ENCODE measurements at places on chromosomes 13 and 19. TPM values are rescaled to one million over a fixed set of nuclear protein-coding genes. Genes with fewer than 3 reads are reported as not detected.

DNA sequence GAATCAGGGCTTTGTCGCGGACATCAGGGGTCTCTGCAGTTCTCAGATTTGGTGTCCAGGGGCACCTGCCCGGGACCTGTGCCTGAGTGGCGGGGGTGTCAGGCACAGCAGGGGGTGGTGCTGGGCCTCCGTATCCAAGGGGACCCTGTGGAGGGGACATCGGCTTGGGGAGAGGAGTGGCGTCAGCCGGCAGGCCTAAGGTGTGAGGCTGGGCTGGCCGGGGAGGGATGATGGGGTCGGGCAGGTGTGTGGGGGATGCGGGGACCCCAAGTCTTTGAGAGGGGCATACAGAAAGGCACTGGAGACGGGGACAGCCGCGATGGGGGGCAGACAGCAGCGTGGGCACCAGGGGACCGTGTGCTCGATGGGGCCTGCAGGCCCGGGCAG, 2.5 kb downstream of the EFNA2 start:
- no peak for DNase-seq

Gene LILRB3
- total RNA-seq: not detected

DNA sequence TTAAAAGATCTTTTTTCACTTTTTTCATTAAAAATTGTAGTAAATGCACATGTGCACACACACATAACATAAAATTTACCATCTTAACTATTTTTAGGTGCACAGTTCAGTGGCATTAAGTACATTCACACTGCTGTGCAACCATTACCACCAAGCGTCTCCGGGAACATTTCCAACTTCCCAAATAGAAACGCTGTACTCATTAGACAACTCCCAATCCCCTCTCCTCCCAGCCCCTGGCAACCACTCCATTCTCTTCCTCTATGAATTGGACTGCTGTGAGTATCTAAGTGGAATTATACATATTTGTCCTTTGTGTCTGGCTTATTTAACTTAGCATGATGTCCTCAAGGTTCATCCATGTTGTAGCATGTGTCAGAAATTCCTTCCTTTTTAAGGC, 11.6 kb downstream of the GJB2 start:
- no peak for DNase-seq

DNA sequence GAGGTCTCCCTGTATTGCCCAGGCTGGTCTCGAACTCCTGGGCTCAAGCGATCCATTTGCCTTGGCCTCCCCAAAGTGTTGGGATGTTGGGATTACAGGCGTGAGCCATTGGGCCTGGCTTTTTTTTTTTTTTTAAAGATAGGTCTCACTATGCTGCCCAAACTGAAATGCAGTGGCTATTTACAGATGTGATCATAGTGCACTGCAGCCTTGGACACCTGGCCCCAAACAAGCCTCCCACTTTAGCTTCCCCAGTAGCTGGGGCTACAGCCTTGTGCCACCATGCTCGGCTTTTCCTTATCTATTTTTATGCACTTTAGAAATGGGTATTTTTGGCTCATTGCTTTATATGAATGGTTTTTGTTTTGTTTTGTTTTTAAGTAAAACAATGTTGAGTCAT, 37.4 kb downstream of the LSM14A start:
- DNase-seq: no peak

DNA sequence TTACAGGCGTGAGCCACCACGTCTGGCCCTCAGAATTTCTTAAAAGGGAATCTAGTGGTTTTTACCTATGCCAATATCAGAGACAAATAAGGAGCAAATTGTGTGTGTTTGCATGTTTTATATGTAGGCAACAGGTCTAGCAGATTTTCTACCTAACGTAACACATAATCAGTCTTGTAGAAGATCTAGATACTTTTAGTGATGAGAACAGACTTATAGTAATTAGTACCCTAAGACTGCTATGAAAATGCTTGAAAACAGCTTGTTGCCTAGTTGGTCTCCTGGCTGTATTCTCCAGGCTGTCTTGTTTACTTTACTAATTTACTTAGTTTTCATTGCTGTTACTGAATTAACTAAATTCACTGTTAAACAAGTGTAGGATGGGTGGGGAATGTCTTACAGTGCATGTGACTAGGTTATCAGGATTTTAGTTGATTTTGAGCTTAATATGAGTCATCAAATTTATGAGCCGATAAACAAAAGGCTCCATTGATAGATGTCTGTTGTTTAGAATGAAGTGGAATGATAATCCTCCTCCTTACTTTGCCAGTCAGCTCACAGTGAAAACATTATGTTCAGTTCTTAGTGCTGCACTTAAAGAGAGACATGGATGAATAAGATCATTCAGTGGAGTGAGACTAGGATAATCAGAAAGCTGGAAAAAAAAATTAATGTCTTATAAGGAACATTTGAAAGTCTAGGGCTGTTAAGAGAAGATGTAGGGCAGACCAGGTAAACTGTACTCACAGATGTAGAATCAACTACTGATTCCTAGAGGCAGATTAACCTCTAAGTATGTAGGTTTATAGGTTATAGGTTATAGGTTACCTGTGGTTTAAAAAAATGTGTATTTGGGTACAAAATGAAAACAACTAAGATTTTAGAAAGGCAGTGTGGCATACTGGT, 22.4 kb downstream of the GTF2F2 start:
- DNase-seq: no peak

- DNase-seq: no peak
Measured at GRCh38 chr19:46116121-46116520, 8.4 kb downstream of the IGFL3 start.

Gene NLRP5
- total RNA-seq: not detected

DNA sequence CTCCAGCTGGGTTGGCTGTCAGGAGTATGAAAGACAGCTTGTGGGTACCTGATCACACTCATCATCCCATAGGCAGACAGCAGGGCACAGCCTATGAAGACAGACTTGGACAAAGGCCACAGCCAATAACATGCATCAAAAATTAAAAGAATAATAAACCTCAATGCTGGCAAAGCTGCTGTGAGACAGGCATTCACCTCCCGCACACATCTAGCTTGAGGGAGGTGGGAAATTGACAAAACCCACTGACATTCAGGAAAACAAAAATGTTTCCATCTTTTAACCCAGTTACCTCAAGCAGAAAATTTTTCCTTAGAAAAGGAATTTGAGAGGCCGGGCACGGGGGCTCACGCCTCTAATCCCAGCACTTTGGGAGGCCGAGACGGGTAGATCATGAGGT, 14.4 kb downstream of the IL12RB1 start:
- DNase-seq: no peak

Gene ZNF610
- total RNA-seq: 1.7 TPM

GRCh38 chr13:112113851-112114250, 46.9 kb downstream of the SOX1 start:
- DNase-seq: no peak

GRCh38 chr19:8144273-8144995, 5.0 kb downstream of the FBN3 start:
- DNase-seq: no peak

DNA sequence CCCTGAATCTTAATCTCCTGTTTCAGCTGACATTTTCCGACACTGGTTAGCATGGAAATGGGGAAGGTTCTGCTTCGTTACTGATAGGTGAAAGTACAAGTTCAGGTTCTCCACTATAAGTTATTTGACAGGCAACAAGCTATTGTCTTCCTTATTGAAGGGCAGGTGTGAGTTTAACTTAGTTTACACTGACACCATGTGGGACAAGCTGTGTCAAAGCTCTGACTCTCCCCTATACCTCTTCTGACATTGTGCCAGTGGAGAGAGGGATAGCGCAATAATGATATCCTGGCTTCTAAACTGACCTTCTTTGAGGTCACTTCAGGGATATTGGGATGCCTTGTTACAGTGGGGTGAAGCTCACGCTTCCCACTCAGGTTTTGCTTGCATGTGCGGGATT, 587.0 kb upstream of the SLITRK5 start:
- no peak for DNase-seq

Gene AXL
- total RNA-seq: 5.8 TPM
